Endodermal cell (in vitro differentiated cells): ENCODE measurements at places on chromosomes 3 and 15. TPM values are rescaled to one million over a fixed set of nuclear protein-coding genes. Genes with fewer than 3 reads are reported as not detected.

Gene GOLGA6L10
- total RNA-seq: 6.5 to 10.4 TPM (median 7.5 TPM) in 3 replicates

Gene AKAP13
- 103 and 131 TPM in 2 replicates for total RNA-seq

DNA sequence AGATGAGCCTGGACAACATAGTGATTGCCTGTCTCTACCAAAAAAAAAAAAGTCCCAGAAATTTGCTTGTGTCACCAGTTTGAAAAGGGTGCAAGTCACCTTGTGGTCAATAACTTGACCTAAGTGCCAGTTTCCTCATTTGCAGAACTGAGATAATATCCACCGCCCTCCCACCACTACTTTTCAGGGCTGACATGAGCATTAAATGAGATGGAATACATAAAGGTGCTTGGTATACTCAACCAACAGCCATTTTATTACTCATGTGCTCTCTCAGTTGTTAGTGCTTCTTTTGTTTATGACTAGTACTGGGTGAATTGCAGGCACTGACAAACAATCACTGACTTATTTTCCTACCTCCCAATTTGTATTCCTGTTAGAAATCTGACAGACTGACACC, 340.5 kb upstream of the SATB1 start:
- DNase-seq: no peak

DNA sequence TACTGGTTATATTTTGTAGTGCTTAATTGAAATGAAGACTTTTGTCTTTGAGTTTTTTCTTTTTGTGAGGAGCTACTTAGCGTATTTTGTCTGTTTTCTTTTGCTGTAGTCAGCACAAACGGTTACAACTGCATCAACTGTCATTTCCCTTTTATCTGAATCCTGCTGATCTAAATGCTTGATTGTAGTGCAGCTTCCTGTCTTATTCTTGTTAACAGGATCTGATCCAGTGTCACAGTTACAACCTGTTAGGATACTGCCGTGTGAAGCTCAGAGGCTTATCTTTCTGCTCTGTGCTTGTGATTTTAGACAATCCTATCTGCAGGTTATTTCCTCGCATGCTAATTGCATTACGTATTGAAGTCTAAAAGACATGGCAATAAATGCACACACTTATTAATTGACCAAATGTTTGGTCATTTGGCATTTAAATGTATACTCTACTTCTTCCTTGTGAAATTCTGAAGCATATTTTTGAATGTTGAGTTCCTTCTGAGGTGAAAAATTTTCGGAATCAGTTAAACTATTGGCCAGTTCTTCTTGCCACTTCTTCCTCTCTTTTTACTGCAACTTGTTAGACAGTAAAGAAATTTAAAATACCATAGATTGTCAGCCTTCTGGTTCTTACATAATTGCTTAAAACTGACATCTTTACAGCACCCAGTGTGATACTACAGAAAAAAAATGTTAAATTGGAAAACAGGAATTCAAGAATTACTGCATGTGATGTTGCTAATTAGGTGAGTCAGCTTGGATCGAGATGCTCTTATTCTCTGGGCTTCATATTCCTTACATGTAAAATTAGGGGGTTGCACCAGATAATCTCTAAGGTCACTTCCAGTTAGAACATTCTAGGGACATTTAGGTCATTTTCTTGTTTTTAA, 168.2 kb downstream of the MBNL1 start:
- DNase-seq: no peak

DNA sequence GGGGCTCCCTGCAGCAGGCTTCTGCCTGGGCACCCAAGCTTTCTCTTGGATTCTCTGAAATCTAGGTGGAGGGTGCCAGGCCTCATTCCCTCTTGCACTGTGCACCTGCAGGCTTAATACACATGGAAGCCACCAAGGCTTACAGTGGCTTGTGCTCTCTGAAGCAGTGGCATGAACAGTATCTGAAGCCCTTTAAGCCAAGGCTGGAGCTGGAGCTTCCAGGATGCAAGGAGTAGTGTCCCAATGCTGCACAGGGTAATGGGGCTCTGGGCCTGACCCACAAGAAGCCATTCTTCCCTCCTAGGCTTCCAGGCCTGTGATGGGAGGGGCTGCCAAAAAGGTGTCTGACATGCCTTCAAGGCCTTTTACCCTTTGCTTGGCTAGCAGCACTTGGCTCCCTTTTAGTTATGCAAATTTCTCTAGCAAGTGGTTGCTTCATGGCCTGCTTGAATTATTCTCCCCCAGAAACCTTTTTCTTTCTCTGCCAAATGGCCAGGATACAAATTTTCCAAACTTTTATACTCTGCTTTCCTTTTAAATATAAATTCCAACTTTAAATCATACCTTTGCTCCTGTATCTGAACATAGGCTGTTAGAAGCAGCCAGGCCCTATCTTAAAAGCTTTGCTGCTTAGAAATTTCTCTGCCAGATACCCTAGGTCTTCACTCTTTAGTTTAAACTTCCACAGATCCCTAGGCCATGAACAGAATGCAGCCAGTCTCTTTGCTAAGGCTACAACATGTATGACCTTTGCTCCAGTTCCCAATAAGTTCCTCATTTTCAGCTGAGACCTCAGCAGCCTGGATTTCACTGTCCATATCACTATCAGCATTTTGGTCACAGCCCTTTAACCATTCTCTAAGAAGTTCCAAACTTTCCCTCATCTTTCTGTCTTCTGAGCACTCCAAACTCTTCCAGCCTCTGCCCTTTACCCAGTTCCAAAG, 201.1 kb upstream of the LRRFIP2 start:
- peak; percentile 77 for DNase-seq

Gene TM4SF18
- total RNA-seq: 0.58 TPM in 1 of 3 replicates, not detected in the others

Gene DAZL
- 0.14 TPM in 1 of 2 replicates, not detected in the other for total RNA-seq

- no peak for DNase-seq
These were observed 20.1 kb upstream of the PLSCR5 start for GRCh38 chr3:146625186-146625775.

Gene ROPN1
- total RNA-seq: not detected in 2 replicates

Gene ASB14
- total RNA-seq: not detected in 2 replicates

DNA sequence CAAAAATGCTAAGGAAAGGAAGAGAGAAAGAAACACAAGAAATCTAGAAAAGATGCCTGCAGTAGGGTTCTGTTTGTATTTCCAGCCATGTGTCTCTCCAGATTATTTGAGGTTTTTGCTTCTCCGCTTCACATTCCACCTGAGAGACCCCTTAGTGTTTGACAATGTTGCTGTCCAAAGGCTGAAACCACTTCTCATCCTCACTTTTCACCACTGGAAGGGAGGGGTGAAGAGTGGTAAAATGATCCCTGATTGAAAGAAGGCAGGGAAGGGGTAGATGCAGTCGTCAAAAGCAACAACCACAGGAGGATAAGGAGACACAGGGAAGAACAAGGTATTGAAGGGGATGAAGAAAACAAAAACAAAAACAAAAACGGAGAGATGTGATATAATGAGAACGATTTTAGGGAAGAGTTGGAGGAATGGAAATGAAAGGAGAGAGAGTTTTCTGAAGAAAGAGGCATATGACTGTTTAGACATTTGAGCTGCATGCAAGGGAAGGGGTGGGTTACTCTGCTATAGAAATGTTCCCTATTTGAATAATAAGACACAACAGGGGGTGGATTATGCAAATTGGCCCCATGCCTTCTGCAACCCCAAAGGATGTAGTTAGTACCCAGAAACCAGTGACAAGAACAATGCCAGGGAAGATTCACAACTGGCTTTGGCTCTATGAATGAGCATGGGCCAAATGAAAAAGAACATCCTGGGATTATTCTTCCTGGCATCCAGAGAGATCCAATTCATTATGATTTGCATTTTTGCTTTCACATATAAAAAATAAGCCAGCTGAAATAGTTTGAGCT, 235.9 kb downstream of the GAP43 start:
- peak; percentile 67 for DNase-seq

DNA sequence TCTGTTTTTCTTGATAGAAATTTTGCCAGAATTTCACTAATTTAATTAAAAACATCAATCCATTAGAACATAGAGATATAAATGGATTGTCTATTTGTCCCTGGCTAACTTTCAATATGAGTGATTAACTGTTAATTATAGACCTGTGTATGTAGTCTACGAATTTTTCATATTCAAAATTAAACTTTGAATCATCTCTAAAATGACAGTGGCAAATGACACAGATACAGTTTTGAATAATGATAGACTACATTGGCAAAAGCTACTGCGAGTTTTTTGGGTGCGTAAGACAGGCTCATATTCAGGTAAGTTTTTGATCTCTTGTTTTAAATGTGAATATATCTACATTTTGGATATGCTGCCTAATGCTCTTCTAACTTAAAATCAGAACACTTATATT, 86.0 kb upstream of the TBC1D5 start:
- no peak for DNase-seq

Gene COX17
- 54.1 and 59.3 TPM in 2 replicates for total RNA-seq
